ENCODE measurements at places on chromosomes 6 and 20.

- no peak for DNase-seq
These were observed 38.7 kb upstream of the DSE start for GRCh38 chr6:116332096-116332495.

DNA sequence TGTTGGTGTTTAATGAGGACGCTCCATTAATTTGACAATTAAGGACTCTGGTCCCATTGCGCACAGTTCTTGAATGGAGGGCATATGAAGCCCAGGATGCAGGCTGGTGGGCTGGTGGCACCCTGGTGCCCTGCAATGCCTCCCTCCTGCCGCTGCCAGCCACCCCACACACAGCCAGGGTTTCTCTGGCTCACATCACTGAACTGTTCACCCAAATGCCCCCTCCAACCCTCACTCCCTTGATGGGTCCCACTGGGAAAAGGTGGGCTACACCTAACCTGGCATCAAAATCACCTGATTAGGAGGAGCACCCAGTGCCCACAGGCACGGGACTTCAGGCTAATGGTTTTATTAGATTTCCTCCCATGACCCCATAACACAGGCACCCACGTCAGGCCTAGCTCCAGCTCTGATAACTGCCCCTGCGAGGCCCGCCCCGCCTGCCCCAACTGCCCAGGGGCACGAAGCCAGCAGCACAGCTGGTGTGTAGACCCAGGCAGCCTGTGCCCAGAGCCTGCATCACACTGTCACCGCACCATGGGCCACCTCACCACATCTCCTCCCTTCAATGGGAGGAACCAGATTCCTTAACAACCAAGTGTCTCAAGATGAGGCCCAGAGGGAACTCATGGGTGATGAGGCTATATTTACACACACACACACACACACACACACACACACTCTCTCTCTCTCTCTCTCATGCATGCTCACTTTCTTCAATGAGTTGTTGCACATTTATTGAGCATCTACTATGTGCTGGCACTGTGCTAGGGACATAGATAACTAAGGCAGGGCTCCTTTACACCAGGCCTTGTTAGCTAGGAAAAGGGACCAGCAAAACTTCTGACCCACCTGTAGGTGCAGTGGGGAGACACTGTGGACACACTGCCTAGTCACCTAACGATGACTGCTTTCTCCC, 107.3 kb downstream of the NOL4L start:
- DNase-seq: no peak

- peak; percentile 42 for DNase-seq
These were observed 399 bp upstream of the REPS1 start for GRCh38 chr6:138988469-138988834.

DNA sequence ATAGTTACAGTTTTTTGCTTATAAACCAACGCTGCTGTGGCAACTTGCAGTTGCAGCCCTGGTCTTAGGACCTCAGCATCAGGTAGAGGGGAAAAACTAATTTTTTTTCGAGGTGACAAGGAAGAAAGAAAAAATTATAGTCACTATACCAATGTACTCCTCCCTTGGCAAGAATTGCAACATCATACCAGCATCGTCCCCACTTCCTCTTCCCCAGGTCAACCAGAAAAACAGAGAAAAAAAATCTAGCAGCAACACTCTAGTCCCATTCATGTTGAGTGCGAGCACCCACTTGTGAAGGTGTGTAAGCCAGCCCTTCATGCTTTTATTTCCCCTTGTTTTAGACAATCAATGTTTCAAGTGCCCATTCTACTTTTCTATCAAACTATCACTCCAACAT, 13.1 kb upstream of the DCBLD1 start:
- DNase-seq: no peak

- no peak for DNase-seq
These were observed 57.5 kb downstream of the BFSP1 start for GRCh38 chr20:17473659-17474058.

DNA sequence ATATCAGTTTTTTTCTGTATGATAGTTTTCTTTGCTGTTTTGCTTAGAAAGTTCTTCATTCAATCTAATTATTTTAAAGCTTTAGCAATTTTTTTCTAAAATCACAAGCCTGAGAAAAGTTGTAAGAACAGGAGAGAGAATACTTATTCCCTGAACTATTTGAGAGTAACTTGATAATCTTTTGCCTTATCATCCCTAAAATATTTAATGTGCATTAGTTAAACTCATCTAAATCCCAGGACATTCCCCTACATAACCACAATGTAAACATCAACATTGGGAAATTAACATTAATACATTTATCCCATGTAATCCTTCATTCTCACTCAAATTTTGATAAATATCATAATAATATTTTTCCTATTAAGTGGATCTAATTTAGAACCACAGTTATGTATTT, 241.8 kb downstream of the CD109 start:
- no peak for DNase-seq

DNA sequence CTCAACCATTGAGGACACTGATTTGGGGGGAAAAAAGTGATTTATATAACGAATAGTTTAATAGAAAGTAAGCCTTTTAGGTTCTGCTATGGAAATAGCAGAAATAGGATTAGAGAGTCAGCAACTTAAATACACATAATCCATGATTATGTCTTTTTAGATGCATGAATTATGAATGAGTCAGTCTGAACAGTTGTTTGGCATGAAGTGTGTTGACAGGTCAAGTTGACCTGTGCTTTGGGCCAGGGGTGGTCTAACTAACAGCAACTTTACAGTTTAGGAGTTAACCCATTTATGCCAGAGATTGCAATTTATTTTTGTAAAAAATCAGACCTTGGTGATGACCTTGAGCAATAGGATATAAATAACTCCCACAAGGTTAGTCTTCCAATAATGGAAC, 191.3 kb downstream of the MTFR2 start:
- DNase-seq: no peak

- DNase-seq: no peak
These were observed at the start of gene TNFRSF6B for GRCh38 chr20:63696628-63697356. Gene TNFRSF6B (plus strand): TSS chr20:63696652. CDS start chr20:63696768, 116 bp downstream.

GRCh38 chr6:156497618-156498017, 279.6 kb upstream of the ARID1B start:
- no peak for DNase-seq

- no peak for DNase-seq
These were observed 15.8 kb downstream of the TUBB2B start for GRCh38 chr6:3211681-3212080.

- DNase-seq: no peak
These were observed 44.2 kb downstream of the MYLK4 start for GRCh38 chr6:2706558-2706957.

- DNase-seq: no peak
These were observed 232.4 kb downstream of the UST start for GRCh38 chr6:148979014-148979901.

DNA sequence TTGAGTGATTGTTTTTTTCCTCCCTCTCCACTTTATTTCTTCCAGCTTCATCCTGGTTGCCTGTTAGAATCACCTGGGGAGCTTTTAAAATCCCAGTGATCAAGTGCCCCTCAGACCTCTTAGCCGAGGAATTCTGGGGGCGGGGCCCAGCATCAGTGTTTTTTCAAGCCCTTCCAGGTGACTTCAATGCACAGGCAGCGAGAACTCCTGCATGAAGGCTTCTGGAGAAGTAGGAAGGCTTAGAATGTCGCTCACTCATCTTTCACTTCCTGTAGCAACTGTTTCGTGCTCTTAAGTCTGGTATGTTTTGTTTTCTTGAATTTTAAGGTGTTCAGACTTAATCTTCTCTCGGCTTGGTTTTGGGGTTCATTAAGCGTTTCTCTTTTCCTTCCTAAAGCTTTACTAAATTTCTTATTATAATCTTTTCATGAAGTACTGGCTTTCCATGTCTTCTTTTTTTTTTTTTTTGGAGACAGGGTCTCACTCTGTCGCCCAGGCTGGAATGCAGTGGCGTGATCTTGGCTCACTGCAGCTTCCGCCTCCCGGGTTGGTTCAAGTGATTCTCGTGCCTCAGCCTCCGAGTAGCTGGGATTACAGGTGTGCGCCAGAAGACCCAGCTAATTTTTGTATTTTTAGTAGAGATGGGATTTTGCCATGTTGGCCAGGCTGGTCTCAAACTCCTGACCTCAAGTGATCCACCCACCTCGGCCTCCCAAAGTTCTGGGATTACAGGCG, 30.9 kb upstream of the TULP1 start:
- DNase-seq: no peak

DNA sequence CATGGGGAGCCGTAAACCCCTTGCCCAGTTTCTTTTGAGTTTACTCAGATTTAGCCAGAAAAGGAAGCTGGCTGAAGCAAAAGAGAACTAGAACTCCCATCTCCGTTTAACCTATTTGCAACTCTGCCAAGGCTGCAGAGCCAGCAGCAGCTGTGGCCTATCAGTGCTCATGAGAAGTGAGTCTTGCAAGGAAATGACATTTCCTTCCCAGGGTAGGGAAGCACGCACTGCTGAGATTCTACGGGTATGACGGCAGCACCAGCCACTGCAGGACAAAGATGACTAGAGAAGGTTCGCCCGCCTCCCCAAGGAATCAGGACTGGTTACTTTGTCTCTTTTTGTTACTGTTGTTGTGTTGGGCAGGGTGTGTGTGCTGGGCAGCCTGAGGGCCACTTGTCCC, 47.6 kb downstream of the PPP1R3G start:
- peak; percentile 96 for DNase-seq

GRCh38 chr6:42431356-42431755, 20.4 kb downstream of the TRERF1 start:
- no peak for DNase-seq

DNA sequence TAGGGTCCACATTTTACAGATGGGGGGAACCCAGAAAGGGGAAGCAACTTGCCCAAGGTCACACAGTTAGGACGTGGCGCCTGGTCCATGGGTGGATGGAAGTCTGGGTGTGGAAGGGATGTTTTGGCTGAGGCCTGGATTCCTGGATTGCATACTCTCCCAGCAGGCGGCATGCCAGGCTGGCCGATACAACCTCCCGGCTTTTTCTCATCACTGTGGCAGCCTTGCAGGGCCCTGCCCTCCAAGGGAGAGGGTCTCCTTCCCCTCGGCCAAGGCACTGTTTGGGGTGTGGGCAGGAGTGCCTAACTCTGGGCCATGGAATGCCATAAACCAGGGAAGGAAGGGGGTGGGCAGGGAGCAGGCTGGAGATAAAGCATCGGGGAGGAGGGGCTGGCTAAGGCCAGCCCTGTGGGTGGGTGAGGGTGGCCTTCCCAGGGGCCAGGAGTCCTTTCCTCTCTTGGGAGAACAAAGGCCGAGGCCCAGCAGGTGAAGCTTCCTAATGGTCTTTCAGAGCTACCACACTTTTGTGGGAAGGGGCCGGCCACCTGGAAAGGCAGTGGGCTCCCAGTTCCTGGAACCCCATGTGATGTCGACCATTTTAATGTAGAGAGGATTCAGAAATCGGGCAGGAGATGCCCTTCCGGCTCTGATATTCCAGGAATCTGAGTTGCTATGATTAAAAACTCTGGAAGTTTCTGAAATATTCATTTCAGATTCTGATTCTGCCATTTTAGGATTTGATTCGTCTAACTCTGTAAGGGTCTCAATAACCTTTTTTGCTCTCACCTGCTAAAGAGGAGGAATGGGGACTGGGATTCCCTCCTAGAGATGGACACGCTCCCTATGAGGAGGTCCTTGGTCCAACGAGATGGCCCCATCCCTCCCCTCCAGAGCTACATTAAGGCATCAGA, 4.2 kb downstream of the FOXS1 start:
- DNase-seq: no peak

- no peak for DNase-seq
These were observed 104.9 kb downstream of the INSM1 start for GRCh38 chr20:20472684-20473274.

GRCh38 chr6:14288910-14289309, 171.3 kb downstream of the CD83 start:
- peak; percentile 19 for DNase-seq

- DNase-seq: no peak
These were observed 18.6 kb upstream of the ZFAND3 start for GRCh38 chr6:37800703-37801604.

- no peak for DNase-seq
These were observed 55.2 kb downstream of the PTPN1 start for GRCh38 chr20:50565383-50565782.

GRCh38 chr6:26296857-26297648, 67.9 kb upstream of the BTN3A2 start:
- DNase-seq: peak; percentile 71

GRCh38 chr6:56746767-56747504, 104.2 kb upstream of the DST start:
- DNase-seq: no peak

GRCh38 chr6:85416049-85416448, 33.8 kb upstream of the NT5E start:
- DNase-seq: peak; percentile 79

DNA sequence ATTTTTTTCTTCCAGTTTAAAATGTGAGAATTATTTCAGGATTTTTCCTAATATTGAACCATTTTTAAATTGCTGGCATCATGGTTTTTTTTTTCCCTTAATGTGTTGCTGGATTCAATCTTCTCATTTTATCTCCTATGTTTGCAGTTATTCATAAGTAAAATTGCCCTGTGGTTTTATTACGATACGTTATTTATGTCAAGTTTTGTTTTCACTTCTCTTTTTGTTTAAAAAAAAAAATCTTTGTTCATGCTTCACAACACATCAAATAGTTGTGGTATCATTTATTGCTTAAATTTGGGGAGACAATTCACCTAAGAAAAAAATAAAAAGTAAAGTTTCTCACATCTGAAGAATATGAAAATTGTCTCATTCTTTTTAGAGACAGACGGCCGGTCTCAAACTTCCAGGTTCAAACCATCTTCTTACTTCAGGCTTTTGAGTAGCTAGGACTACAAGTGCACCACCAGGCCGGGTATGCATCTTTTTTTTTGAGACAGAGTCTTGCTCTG, 239.3 kb upstream of the ID4 start:
- no peak for DNase-seq

- DNase-seq: no peak
These were observed 54.9 kb downstream of the CDH4 start for GRCh38 chr20:61306937-61307475.

DNA sequence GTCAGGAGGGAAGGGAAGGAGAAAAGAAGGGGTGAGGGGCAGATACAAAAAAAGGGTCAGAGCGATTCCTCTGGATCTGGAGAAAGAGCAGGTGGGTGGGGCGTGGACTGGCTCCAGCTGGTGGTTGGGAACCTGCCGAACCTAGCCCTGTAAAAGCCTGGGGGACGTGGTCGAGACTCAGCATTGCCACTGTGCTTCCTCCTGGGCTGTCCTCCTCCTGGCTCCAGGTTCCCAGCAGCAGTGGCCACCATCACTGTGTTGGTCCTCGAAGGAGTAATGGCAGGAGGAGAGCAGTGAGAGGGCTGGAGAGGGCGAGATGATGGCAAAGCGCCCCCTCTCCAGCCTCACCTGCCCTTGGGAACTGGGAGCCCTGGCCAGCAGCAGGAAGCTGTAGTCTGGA, 3.5 kb upstream of the RAET1L start:
- no peak for DNase-seq

Data from fibroblast of mammary gland (primary cell).